ENCODE measurements at places on chromosomes 3 and 15. TPM values are rescaled to one million over a fixed set of nuclear protein-coding genes. Genes with fewer than 3 reads are reported as not detected.
A peak's percentile ranks its signal among the peaks of the same experiment; 100 is the strongest.

GRCh38 chr15:33810073-33810595 lies 158.2 kb upstream of the CHRM5 start:
- no peak for DNase-seq

GRCh38 chr15:35098737-35099136 lies 13.6 kb upstream of the NANOGP8 start:
- no peak for DNase-seq

- DNase-seq, result peak; percentile 71
These were observed 160.7 kb downstream of the STAC start for GRCh38 chr3:36540888-36541518.

GRCh38 chr3:197706658-197707057 lies 30.0 kb downstream of the RUBCN start:
- DNase-seq, result no peak

DNA sequence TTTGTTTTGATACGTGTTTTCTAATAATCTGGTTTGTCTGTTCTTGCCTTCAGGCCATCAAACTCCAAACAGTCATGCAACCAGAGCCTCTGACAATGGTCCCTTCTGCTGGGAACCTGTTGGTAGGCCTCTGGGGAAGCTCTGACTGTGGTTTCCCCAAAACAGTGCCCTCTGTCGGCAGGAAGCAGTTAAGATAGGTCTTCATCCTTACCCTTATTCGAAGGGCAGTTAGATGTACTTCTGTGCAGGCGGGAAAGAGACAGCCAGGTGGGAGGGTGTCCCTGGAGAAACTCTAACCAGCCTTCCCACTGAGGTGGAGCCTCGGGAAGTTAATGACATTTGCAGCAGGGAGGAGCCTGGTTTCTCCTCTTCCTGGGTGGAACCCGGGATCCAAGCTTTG lies 81.6 kb upstream of the CHMP2B start:
- DNase-seq, result peak; percentile 12

DNA sequence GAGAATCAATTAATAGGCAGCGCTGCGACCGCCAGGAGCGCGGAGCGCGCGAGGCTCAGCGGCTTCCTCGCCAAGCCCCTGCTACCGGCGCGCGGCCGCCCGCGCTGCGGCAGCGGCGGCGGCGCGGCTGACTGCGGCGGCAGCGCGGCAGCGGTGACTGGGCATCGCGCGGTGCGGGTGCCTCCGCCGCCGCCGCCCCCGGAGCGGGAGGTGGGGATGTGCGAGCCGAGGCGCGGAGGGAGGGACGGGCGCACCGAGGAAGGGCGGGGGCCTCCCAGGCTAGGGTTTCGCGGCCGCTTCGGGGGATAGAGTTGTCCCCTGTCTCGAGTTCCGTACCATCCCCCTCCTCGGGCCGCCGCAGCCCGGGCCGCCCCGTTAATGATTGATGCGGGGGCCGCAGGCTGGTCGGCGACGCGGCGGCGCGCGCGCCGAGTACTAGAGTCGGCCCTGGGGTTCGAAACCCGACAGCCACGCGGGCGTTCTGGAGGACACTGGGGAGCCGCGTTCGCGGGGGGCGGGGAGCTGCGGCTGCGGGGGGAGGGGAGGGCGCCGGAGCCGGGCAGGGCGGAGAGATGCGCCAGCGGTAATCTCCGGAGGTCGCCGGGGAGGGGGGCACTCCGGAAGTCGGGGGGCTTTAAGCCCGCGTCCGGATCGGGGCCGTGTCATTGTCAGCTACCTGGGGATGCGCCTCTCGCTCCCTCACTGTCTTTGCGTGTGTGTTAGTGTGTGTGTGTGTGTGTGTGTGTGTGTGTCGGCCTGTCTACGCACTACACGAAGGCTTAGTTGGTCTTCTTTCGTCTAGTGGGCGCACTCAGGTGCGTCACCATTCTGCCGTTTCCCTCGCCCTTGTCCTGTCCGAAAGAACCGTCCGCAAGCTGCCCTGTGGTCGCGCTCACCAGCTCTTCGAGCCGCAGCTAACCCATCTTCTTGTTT lies at the start of gene PAQR9:
PAQR9 (minus strand) TSS at position 159 of the 933 bp plus-strand sequence. CDS start 338 bp downstream, outside the sequence.
- DNase-seq, result peak; percentile 62

- no peak for DNase-seq
These were observed 83.2 kb upstream of the NEDD4 start for GRCh38 chr15:56076640-56077039.

- DNase-seq, result no peak
These were observed 111.5 kb upstream of the MEF2A start for GRCh38 chr15:99454107-99454809.

- DNase-seq, result no peak
These were observed 75.0 kb downstream of the MCF2L2 start for GRCh38 chr3:183353421-183353820.

DNA sequence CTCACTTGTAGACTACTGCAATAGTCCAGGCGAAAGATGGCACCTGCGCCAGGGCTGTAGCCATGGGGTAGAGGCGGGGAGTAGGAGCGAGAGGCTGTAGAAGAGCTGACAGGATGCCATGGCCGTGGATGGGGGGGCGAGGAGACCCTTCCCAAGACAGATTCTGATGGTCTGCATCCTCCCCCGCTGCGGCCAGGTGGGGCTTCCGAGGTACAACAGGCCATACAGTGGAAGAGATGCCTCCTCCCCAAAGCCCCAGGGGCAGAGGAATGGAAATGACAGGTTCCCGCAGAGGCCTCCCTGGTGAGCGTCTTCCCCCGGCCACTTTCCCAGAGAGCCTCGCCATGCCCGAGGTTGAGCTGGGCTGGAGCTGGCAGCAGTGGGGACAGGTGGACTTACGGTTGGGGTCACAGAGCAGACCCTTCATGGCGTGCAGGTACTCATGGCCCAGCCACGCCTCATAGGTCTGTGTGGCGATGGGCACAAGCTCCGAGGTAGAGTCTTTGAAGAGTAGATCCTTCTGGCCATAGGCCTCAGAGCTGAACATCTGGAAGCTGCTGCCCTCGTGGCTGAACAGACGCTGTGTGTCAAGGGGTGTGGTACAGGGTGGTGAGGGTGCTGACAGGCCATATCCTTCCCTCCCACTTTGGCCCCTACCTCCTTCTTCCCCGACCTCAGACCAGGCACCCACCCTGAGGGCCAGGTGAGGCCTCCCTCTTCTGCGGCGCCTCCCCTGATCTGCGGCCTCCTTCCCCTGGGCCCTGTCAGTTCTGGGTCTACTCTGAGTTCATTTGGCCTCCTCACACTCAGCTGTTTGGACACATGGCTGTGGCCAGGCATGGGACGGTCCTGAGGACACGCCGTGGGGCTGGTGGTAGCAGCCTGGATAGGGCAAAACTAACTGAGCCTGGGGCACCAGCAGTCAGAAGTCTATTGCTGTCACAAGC lies 13.6 kb downstream of the MELTF start:
- no peak for DNase-seq

DNA sequence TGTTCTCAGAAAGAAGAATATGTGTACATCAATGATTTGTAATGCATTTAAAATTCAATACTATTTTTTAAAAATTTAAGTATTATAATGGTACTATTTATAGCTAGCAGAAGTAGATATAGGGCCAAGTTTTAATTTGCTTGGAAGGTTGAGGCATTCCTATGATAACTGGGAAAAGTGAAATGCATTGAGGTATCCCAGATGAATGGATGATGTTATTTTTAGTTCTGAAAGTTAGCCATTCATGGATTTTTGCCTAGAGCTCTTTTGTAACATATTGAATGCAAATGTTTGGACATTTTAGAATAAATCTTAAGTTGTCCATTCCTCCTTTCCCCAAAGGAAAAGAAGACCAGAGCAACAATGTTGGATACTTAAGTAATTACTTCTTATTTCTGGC lies 47.6 kb downstream of the GAP43 start:
- no peak for DNase-seq

GRCh38 chr3:155178810-155179436 lies 98.8 kb downstream of the MME start:
- no peak for DNase-seq

DNA sequence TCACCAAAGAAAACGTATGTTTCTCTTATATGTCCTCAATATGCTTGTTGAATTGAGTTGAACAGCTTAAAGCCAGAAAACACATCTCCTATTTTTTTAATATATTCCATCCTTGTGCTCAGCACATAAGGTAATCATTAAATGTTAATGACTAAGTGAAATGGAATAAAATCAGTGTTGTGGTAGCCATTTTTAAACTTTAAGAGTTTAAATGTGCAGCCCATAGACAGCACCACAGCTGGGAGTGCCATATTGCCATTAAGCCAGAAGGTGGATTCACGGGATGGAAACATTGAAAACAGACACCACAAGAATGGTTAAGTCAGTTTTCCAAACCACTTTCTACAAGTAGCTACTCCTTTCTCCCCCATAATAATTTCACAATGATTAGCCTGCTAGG lies 76.8 kb upstream of the C15orf61 start:
- no peak for DNase-seq

DNA sequence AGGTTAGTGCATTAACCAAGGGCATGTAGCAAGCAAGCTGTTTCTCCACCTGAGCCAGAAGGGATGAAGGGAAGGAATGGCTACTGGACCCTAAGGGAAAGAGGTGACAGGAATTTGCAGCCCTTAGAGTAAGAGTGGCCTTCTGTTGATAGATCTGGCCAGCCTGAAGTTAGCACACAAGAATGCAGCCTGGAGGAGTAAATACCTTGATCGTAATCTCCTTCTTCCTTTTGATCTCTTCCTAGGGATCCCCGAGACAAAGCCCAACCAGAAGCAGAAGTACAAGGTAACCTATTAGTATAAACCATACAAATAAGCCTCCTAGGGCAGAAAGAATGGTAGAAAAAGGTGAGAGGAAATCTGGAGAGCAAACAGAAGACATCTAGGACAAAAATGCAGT lies 134.6 kb downstream of the ATP8B4 start:
- no peak for DNase-seq

- no peak for DNase-seq
These were observed 15.7 kb downstream of the GK5 start for GRCh38 chr3:142209655-142210054.

GRCh38 chr3:74410276-74410941 lies 204.1 kb downstream of the CNTN3 start:
- DNase-seq, result no peak

DNA sequence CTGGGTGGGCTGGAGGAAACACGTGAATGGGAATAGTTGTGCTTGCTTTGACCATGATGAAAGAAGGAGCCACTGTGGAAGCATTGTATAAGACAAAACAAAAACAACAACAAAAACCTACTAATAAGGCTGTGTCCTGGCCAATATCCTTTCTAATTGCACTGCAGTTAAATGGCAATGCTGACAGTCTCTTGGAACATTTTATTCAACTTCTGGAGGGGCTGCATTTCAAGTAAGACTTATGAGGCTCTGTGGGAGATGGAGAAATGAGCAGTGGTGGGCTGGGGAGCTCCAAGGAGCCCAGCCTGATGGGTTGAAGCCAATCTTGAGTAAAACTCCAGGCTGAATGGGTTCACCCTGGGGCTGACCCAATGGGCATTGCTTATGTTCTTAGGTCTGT lies 99.8 kb upstream of the ROPN1 start:
- no peak for DNase-seq

- no peak for DNase-seq
These were observed 419.4 kb upstream of the ZNF385D start for GRCh38 chr3:22170370-22170769.

DNA sequence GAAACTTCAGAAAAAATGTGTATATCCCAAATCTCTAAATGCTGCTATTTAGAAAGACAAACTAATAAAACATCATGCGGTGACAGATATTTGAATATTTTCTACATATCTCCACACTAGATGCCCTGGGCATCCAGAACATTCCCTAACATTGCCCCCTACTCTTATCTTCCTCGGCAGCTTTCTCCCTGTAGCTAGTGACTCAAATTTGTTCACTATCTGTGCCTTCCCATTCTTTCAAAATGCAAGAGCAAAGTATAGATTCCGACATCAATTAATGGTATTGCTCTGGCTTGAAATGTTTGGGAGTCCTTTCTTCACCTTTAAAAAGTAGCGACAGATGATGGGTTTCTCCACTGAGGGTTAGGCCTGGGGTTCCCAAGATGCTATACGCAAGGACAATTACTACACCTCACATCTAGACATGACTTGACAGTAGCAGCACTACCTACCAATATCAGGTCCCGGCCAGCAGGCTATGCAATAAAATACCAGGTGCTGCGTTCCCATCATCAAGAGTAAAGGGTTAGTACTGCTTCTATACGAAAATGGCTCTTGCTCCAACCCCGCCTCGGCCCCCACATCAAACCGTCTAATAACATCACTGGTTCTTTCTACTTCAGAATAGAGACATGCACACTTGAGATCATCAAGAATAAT lies 631 bp downstream of the UBR1 start:
- DNase-seq, result no peak

GRCh38 chr3:13323822-13324221 lies 96.3 kb downstream of the NUP210 start:
- no peak for DNase-seq

GRCh38 chr15:60795471-60795870 lies 316.5 kb upstream of the ICE2 start:
- no peak for DNase-seq

- no peak for DNase-seq
These were observed 9.6 kb downstream of the GOLGB1 start for GRCh38 chr3:121739902-121740301.

DNA sequence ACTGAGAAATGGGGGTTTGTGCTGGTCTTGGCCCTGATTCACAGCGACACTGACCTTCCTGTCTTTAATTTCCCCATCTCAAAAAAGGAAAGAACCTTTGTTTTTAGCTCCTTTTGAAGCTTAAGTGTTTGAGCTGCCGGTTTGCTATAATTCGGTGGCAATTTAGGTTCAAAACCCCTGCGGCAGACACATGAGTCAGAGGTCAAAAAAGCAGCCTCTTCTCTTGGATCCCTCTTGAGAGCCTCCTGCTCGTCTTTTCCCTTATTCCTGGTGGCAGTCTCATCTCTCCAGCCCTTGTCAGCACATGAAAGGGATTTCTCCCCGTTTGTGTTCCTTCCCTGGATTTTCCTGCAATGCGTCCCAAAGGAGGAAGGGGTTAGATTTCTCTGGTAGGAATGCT lies 64.5 kb downstream of the GRIP2 start:
- no peak for DNase-seq

- no peak for DNase-seq
These were observed 34.8 kb downstream of the NMNAT3 start for GRCh38 chr3:139642996-139643395.

Gene CELF6
- 2.5 TPM for total RNA-seq

Gene CASR
- 0.06 TPM for total RNA-seq

Gene SLC6A20
- total RNA-seq, result 0.39 TPM

Gene UTS2B
- 0.32 TPM for total RNA-seq

Gene SERINC4
- 0.21 TPM for total RNA-seq

Gene REC114
- 2.3 TPM for total RNA-seq

Gene HACL1
- total RNA-seq, result 11.2 TPM

Gene GNAT1
- total RNA-seq, result not detected

Gene SERPINI2
- total RNA-seq, result not detected

Gene CPNE4
- total RNA-seq, result 2.7 TPM

Gene LRRC3B
- total RNA-seq, result 0.09 TPM

Gene GNAI2
- 160 TPM for total RNA-seq

Gene GOLGA8A
- 135 TPM for total RNA-seq

Gene SAMMSON
- total RNA-seq, result not detected

Gene DAPK2
- 1.4 TPM for total RNA-seq

Gene ADGRG7
- total RNA-seq, result 46.5 TPM

All from cardiac muscle cell (in vitro differentiated cells and primary cell).